ENCODE measurements at places on chromosomes 1 and 21.

GRCh38 chr1:59360170-59360569 lies 63.3 kb downstream of the FGGY start:
- peak; percentile 66 for DNase-seq

DNA sequence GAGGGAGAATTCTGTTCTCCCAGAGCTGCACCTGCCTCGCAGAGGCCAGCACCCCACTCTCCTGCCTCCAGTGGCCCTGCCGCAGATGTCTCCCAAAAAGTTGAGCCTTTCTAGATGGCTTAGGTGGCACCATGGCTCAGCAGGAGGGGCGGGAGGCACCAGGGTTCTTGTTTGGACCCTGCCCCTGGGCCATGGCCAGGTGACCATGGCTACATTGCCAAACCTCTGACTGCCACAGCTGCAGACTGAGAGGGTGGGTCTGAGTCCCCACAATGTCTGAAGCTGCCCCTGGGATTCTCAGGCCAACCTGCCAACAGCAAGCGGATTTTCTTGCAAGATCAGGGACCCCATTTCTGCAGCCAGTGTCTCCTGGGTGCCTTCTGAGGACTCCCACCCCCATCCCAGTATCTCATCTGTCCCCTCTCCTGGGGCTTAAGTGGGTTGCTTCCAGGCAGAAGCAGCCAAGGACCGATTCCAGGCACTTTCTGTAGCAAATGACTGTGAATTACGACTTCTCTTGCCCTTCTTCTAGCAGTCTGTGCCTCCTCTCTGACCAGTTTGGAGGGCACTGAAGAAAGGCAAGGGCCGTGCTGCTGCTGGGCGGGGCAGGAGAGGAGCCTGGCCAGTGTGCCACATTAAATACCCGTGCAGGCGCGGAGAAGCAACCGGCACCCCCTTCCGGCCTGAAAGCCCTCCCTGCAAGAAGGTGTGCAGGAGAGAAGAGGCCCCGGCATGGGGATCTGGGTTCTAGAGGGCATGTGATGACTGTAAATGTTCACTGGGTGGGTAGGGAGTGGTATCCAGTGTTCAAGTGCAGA lies 22.5 kb downstream of the SESN2 start:
- DNase-seq, result no peak

DNA sequence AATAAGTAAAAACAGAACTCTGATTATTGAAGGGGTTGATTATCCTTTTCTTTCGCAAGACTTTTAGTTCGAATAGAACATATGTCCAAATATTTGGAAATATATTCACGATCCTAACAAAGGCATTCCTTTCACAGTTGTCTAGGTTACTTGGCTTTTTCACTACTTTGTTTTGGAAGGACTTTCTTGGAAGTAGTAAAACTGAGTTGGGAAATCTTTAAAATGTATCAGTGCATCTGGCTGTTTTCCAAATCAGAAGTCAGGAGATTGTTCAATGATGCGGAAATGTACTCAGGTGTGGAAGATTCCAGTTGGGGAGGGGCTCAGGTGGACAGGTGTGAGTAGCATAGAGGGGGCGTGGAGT lies 67.1 kb downstream of the SH3BGR start:
- DNase-seq, result no peak

GRCh38 chr1:62439652-62440371 lies 3.0 kb downstream of the USP1 start:
- no peak for DNase-seq

- DNase-seq, result no peak
These were observed 310.8 kb downstream of the USP25 start for GRCh38 chr21:16040601-16041000.

DNA sequence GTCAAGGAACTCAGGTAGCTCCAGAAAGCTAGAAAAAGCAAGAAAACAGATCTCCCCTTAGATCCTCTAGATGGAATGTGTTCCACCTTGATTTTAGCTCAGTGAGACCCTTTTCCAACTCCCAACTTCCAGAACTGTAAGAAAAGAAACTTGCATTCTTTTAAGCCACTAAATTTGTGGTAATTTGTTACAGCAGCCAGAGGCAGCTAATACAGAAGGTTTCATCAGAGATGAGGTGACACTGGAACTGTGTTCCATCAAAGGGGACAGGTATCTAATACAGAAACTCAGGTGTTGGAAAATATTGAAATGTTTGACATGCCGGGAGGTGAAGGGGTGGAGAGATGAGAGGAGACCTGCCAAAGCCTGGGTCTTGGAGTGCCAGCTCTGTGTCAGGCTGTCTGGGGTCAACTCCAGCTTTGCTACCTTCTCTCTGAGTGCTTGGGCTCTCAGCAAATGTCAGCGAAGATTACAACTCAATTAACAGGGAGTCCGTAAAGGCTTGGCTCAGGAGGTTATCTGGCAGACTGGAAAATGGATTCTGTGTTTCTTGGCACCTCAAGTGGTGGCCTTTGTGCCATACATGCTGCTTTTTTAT lies 71.3 kb downstream of the PLPP3 start:
- no peak for DNase-seq

GRCh38 chr1:172452536-172453152 lies 8.8 kb upstream of the PIGC start:
- DNase-seq, result no peak

- DNase-seq, result peak; percentile 87
These were observed 55.7 kb upstream of the CD1D start for GRCh38 chr1:158124999-158125398.

GRCh38 chr21:30710499-30710898 lies 8.1 kb downstream of the KRTAP21-3 start:
- DNase-seq, result no peak

- no peak for DNase-seq
These were observed 3.6 kb upstream of the AHCYL1 start for GRCh38 chr1:109981004-109981335.

- DNase-seq, result no peak
These were observed 12.7 kb downstream of the ATF3 start for GRCh38 chr1:212621043-212621948.

DNA sequence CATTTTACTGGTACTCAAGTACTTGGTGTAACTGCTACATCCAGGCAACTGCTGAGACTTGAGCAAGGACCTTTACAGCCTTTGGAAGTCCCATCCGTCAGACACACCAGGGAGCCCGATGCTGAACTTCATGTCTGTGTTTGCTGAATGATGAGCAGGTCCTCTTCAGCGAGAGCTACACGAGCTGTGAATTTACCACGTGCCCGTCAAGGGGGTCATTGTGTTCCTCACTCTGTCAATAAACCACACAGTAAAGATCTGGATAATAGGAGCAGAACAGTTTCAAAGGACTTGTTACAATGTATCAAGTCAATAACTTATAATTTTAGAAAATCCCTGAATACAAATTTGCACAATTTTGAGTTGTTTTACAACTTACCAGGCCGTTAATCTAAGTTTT lies 427.2 kb downstream of the KIF26B start:
- DNase-seq, result no peak

DNA sequence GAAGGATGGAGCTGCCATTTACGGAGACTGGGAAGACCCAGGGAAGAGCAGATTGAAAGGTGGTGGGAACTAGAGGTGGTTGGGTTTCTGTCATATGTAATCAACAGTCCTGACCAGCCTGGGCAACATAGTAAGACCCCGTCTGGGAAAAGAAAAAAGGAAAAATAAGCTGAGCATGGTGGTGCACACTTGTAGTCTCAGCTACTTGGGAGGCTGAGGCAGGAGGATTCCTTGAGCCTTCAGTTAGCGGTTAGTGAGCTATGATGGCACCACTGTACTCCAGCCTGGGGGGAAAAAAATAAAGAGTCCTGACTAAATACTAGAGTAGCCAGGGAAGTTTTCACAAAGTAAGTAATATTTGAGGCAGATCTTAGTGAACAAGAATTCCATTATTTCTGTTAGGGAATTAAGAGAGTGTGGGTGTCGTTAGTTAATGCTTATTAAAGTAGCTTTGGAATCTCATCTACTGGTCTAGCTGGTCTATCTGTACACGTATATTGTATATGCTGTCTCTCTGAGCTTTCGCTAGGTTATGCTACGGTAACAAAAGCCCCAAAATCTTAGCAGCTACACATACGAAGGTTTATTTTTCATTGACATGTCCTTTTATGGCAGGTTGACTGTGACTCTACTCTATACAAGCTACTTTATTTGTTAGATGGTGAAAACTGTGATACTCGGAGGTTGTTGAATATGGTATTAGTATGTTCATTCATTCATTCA lies 4.4 kb downstream of the NBPF1 start:
- DNase-seq, result no peak

GRCh38 chr21:36282568-36283230 lies 37.3 kb upstream of the MORC3 start:
- peak; percentile 4 for DNase-seq

DNA sequence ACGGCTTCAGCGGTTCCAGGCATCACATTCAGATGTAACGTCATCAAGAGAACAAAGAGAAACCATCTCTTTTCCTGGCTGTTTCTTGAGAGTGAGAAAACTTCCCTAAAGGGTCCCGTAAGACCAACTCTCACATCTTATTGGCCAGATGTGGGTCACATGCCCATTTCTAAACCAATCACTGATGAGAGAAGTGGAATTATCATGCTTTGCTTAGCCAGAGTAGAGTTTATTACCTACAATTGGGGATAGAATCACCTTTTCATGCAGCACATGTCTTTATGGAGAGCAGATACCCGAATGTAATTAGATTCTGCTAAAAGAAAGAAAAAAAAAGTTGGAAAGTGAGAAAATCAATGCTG lies 54.4 kb downstream of the LYPLAL1 start:
- DNase-seq, result no peak

DNA sequence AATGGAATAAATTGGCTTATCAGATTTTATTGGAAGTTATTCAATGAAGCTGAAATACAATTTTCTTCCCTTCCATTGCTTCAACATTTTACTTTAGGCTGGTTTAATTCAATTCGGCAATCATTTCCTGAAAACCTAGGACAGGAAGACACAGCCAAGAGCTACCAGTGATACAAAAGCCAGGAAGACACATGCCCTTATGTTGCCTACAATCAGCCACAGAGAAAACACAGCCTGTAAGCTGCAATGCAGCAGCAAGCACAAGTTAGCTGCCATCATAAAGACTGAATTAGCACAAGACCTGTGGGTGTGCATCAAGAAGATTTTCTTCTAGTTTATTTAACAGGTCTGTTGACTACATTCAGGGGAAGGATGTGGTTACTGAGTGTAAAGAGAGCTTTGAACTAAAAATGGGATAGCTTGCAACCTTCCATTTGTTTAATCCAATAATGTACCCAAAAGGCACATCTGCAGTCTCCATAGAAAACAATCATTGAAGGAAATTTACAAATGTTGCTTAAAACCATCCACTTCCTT lies 193.8 kb downstream of the KCNH1 start:
- DNase-seq, result no peak

Data from psoas muscle (tissue), 8 donors.